ENCODE measurements at places on chromosomes 2 and 18.

DNA sequence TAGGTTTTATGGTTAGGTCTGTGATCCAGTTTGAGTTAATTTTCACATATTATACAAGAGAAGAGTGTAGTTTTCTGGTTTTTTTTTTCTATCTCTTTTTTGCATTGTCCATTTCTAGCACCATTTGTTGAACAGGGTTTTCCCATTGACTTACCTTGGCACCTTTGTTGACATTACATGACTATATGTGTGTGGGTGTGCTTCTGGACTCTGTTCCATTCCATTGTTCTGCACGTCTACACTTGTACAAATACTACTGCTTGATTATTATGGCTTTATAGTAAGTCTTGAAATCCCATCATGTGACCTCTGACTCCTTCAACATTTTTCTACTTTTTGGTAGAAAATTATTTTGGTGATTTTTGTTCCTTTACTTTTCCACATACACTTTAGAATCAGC is 38.7 kb downstream of the UBE2F start:
- no peak for DNase-seq

DNA sequence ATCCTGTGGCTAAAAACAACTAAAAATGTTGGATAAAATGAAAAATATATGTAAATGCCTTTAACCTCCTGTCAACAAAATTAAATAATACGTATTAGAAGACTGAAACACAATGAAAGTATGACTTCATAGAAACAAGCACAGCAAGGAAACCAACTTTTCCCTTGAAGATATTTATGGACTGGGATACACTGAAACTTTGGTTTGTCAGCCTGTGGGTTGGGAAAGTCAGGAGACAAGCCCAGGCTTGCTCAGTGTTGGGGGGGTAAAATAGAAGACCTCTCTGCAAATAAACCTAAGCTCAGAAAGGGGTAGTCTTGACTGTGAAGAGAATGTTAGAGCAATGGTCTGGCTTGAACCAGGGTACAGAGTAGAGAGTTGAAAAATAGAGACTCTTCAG is 454.5 kb downstream of the FBXO15 start:
- no peak for DNase-seq

GRCh38 chr2:59594671-59595222 is 958.7 kb downstream of the BCL11A start:
- DNase-seq: no peak

DNA sequence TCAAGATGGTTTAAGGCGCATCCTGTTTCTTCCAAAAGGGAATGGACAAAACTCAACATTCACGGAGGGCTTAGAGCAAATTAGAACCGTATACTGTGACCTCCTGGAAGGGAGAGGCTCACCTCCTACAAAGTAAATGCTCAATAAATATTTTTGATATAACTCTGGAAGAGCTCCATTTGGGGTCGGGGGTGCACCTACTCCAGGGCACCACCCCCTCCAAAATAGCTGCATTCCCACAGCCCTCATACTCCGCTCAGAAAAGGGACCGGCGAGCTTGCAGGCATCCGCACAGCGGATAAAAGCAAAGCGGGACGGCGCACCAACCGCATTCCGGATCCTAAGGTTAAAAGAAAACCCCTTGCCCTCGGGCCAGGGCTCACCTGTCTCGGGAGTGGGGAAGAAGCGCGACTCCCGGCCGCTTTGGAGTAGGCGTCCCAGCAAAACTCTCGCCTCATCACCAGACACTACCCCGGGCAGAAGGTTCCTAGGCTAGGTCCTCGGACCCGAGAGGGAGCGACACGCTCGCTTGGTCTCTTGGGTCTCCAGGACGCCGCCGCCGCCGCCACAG is 378 bp downstream of the WDPCP start:
- no peak for DNase-seq

DNA sequence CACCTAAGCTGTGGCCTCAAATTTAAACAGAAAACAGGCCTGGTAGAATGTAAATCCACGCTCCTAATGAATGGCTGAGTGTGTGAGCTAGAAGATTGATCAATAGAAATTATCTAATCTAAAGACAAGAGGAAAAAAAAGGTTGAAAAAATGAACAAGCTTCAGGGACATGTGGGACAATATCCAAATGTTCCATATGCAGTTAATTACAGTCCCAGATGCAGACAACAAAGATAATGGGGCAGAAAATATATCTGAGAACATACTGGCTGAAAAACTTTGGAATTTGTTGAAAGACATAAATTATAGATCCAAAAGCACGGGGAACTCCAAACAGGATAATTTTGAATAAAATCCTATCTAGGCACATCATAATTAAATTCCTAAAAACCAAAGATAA is 186.7 kb upstream of the SIX2 start:
- DNase-seq: no peak

DNA sequence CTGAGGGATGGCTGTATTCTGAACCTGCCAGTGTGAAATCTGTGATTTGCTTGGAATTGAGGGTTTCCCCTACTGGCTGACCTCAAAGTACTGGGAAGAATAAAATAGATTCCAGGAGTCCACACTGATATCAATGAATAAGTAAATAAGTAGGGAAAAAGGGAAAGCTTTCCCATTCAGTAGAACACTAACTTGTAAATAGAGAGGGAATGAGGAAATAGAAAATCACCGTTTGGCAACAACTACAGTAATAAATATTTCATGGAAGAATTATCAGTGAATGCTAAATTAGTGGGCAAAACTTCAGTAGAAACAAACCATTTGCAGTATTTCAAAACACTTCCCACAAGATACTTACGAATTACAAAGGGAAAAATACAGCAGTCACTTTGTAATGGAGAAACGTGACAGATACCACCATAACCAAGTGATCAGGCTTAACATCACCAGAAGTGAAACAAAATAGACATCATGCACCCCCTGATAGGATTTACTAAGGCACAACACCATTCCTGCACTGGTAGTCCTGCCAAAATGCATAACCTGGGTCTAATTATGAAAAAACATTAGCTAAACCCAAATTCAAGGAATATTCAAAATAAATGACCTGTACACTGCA is 88.5 kb downstream of the ICA1L start:
- DNase-seq: no peak

DNA sequence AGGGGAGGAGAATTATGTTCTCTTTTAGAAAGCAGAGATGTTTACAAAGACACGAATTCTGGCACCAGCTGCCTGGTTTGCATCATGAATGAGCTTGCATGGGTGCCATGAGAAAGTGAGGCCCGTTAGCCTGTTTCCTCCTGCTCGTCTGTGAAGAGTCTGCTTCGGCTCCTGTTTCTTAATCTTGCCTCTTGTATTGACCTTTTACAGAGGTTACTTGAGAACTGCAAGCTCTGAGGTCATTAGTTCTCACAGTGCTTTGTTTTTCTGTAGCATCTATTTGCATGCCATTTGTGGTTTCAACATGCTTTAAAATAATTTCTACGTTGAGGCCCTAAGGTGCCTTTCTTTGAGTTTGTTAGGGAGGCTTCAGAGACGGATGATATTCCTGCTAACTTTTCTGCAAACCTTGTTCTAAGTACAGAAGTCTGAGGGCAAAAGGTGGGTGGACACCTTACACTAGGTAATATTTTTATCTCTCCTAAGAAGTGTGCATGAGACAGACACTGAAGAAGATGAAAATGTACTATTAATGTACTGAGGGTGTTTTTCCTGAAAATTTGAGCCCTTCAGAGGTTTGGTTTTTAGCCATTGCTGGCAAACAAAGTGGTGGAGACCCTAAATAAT is 53.4 kb upstream of the LINC00305 start:
- no peak for DNase-seq

DNA sequence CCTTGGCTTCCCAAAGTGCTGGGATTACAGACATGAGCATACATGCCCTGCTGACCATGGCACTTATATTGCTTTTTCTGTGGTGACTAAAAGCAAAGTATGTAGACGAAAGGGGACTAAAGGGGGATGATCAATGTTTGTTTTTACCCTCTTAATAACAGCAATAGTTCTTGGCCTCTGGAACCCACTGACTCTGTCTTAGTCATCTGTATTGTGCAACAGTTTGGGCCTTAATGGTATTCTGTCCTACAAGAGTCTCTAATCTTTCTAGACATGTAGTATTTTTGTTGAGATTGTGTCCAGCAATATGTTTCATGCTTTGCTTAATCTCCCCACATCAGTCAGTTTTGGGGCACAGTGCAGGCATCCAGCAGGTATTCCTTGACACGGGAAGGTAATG is 359.9 kb upstream of the FANCL start:
- no peak for DNase-seq

- no peak for DNase-seq
Measured at GRCh38 chr2:5725072-5725471, 32.9 kb downstream of the SOX11 start.

DNA sequence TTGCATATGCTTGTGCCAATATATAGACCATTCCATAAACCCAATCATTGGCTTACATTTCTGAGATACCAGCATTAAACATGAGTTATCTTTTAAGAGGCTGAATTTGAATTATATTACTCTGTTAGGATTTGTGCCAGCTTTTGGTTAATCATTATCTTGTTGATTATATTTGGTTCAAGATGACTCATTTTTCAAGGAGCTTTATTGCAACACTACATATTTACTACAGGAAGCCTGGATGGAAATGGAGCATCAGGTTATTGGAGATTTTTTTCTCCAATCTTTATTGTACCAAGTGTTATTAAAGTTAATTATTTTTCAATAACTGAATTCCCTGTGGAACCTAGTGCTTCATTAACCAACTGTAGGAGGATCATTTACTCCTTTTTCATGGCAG is 26.4 kb downstream of the EML4 start:
- no peak for DNase-seq

DNA sequence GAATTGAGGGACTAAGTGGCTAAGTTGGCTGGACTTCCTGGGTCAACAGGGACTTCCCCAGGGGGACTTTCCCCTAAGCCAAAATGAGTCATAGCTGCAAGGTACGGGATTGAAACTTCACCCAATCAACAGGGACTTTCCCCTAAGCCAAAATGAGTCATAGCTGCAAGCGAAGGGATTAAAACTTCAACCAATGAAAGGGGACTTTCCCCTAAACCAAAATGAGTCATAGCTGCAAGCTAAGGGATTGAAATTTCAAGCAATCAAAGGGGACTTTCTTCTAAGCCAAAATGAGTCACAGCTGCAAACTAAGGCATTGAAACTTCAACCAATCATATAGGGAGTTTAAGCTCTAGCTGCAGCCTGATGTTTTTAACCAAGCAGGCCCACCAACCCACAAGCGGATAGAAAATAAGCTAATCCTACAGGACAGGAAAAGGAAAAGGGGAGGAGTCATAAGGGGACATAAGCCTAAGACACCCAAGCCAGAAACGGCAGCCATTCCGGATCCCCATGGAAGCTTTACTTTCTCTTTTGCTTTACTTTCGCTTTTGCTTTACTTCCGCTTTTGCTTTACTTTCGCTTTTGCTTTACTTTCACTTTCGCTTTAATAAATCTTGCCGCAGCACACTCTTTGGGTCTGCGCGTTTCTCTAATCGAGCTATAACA is 1375.4 kb upstream of the CELF4 start:
- no peak for DNase-seq

DNA sequence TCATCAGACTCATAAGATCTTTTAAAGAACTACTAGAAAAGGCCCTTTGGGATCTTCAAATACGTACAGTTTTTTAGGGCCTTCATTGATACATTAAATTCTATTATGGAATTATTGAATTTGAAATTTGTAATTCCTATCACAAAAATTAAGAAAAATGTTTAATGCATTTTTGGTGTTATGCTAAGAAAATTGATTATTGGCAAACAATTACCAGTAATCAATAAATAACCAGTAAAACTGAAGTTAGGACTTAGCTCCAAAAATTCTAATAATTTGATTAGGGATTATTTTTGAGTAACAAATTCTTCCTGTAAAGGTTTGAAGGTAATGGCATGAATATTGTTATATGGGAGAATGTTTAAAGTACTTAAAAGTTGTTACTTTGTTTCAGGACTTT is 119.3 kb downstream of the UBR3 start:
- DNase-seq: no peak

- no peak for DNase-seq
Measured at GRCh38 chr18:23828426-23828825, 139.2 kb downstream of the LAMA3 start.

GRCh38 chr2:109280804-109281203 is 151.8 kb downstream of the SH3RF3 start:
- no peak for DNase-seq

- no peak for DNase-seq
Measured at GRCh38 chr2:151716721-151717120, 17.6 kb downstream of the NEB start.

- no peak for DNase-seq
Measured at GRCh38 chr2:9112079-9112721, 94.4 kb upstream of the ASAP2 start.
